ENCODE measurements at places on chromosomes 1 and 21.

GRCh38 chr1:106954661-106955229 is 101.7 kb upstream of the PRMT6 start:
- no peak for DNase-seq

- no peak for DNase-seq
Measured at GRCh38 chr1:41920658-41921057, 1.9 kb upstream of the HIVEP3 start.

GRCh38 chr1:82598812-82599211 is 798.1 kb downstream of the ADGRL2 start:
- DNase-seq = no peak

DNA sequence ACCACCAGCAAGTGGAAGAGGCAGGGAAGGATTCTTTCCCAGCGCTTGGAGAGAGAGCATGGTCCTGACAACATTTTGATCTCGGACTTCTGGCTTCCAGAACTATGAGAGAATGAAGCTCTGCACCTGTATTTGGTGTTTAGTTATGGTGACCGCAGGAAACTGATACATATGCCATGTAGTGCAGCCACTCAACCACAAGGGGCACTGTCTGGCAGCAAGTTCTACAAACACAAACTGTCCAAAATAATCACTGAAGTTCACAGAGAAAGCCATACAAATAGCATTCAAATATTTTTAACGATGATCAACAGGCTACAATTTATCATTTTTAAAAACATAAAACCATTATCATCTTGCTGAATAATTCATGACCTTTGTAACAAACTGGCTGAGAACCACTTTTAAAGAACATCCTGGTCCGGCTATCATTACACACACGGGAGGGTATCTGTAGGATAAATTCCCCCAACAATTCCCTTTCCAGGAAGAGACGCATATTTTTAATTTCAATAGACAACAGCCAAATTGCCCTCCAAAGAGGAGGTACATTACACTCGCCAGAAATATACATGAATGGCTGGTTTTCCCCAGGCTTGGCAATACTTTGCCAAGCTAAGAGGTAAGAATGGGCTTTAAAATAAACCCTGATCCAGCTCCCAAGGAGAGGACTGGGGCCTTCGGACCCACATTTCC is 9.2 kb upstream of the CBR3 start:
- DNase-seq = peak; percentile 46

- DNase-seq = no peak
Measured at GRCh38 chr1:197116156-197116555, 30.3 kb downstream of the ASPM start.

- no peak for DNase-seq
Measured at GRCh38 chr1:202811296-202812175, 782 bp downstream of the PCAT6 start.

GRCh38 chr1:235054936-235055335 is 73.7 kb downstream of the TOMM20 start:
- no peak for DNase-seq

GRCh38 chr1:205448540-205449253 is 7.1 kb downstream of the BLACAT1 start:
- no peak for DNase-seq

DNA sequence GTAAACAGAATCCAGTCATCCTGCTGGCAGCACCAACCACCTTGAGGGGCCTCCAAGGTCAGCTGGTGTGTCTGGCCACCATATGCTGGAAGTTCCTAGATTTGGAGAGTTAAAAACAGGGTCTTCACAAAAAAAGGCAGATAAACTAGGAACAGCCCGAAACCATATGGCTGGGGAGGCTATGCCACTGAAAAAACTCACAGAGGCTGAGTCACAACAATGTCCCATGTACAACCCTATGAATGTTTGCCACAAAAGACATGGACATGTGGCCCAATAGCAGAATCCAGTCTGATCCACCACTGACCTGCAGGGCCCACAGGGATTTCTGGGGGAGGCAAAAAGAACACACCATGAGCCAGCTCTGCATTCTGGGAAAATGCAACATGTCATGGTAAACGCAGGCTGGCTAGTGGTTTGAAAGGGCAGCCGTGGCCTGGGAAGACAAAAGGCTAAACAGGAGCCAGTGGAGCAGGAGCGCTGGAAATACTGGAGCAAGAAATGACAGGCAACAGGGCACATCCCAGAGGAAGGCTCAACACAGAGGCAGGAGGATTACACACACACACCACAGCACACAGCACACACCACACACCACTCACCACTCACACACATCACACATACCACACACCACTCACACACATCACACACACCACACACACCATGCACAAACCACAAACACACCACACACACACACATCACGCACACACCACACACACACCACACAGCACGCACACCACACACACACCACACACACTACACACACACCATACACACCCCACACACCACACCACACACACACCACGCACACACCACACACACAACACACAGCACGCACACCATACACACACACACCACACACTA is 55.4 kb downstream of the HSF2BP start:
- DNase-seq = no peak

DNA sequence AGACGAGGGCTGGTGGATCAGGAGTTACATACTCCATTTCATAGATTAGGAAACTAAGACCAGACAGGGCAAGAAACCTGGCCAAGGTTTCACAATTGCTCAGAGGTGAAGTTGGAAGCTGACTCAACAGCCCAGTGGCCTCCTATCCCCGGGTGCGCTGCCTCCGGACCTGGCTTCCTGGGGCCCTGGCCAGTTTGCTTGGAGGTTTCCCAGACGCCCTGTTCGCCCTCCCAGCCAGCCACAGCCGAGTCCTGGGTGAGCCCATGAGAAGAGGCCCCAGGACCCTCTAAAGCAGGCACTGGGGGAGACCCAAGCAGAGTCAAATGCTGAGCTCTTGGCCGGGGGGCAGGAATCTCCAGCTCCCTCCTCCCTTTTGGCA is 180.1 kb downstream of the ZBTB18 start:
- no peak for DNase-seq

GRCh38 chr1:230975636-230976035 is 3.0 kb downstream of the TTC13 start:
- no peak for DNase-seq

DNA sequence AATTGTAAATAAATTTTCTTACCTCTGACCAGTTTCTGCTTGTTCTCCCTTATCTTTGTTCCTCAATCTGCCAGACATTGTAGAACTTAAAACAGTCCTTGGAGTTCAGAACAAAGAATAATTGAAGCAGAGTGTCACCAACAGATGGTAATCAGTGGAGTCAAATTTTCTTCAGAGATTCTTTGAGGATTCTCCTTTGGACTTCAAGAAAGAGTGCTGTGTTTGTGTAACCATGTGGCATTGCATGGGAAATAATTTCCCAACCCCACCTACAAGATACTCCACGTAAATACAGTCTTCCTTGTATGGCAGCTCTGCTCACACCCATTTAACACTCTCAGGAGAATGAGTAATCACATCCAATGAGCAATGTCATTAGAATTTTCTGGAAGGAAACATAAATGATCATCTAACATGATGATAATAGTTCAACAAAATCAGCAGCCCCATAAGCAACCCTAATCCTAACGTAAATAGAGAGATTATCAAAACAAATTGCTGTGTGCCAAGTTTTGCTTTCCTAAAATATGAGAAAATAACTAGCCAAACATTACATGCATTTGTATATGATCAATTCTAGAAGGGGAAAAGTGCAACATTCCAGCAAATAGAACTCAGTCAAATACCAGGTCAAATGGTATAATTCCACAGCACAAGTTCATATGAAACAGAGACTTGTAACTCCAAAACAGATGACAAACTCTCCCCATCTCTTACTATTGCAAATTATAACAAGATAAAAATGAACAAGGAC is 6.9 kb upstream of the DENND1B start:
- no peak for DNase-seq

DNA sequence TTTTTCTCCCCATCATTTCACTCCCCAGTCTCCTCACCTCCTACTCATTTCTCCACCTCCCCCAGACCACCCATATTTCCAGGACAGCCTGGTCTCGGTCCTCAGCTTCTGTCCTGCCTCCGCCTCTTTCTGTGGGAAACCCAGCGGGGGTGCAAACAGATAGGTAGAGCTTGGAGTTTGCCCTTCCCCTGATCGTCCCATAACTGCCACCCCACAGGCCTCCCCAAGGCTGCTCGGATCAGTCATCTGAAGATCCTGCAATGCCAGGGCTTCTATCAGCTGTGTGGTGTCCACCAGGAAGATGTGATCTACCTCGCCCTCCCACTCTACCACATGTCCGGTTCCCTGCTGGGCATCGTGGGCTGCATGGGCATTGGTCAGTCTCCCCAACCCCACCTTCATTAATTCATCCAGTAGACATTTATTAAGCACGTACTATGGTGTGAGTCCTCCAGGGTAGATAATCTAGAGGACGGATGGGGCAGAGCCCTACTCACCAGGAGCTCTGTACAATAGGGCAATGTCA is 1.7 kb downstream of the SLC27A3 start:
- no peak for DNase-seq

- no peak for DNase-seq
Measured at GRCh38 chr21:39097335-39097861, 85.9 kb downstream of the PSMG1 start.

DNA sequence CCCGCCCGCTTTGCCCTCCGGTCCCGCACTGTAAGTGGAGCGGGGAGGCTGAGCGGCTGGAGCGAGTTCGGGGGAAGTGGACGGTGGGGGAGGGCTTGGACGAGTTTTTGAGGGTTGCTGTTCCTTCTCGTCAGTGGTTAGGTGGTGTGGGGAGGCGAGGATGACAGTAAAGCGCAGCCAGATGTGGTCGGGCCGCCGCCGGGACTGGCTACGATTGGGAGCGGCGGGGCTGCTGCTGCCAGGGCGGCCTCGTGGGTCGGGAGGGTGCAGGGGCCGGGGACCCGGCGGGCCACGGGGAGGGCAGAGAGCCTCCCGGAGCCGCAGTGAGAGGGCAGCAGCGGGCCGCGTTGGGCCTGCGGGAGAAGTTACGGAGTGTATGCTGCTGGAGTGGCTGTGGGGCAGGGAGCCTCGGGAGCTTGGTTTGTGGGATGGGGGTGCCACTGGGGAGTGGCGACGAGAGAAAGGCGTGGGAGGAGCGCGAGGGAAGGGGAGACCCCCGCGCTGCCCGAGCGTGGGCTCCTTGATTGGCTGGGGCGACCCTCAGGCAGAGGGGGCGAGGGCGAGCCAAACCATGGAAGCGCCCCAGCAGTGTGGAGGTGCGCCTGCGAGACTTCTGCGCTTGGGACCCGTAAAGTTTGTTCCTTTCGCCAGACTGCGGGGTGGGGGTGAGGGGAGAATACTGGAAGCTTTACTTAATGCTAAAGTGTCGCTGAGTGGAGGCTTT is 2.1 kb downstream of the ADGRL2 start:
- DNase-seq = no peak

DNA sequence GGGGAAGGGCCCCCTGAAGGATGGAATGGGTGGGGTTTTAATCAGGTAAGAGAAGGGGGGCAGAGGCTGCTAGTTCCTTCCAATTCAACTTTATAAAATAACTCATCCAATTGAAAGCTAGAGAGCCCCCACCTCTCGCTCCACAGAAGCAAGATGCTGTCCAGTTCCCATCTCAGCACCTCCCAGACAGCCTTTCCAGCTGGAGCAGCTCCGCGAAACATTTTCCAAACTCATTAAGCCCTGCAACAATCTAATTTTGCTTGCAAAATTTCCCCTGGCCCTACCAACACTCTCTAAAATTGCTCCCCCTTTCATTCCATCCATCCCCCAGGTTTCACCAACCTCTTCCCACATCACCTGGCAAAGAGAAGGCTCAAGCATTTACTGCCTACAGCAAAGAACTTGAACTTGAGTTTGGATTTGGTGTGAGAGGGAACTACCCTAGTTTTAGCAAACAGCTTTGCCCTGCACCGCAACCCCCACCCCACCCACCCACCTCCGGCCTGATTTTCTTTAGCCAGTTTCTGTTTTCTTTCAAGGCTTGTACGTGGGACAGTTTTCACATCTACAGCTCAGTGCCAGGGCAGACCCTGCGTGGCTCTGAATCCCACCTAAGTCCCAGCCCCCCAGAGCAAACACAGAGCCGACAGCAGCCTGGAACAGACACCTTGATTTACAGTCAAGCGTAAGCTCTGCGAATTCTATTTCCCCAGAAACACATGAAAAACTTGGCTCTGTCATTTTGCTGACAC is 46.7 kb downstream of the SYF2 start:
- no peak for DNase-seq

DNA sequence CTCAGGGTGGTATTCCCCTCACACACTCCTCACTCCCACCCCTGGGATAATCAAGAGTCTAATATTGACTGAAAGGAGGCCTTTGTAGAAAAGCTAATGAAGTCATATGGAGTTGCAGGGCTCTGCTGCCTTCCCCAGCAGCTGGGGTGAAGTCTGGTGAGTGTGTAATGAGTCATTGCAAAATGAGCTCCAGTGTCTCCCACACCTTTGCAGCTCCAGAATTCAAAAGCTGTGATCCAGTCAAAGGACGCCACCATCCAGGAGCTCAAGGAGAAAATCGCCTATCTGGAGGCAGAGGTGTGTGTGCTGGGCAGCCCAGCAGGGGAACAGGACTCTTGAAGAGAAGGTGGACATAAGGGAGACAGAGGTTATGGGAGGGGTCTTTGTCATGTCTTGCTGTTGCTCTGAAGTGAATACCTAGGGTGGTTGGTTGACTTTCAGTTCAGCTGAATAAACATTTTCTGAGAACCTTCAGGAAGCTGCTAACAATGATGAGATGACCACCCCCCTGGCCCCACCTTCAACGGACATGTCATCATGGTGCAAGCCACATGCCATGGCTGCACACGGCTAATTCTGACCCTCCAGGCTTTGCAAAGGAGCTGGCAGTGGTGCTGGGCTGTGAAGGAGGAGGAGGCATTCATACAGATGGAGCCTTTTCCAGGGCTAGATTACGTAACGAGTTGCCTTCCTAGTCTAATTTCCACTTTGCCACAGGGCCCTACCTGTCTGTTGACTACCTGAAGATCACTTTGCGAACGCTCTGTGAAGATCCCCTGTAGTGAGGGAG is 32.2 kb upstream of the SNX27 start:
- DNase-seq = no peak

DNA sequence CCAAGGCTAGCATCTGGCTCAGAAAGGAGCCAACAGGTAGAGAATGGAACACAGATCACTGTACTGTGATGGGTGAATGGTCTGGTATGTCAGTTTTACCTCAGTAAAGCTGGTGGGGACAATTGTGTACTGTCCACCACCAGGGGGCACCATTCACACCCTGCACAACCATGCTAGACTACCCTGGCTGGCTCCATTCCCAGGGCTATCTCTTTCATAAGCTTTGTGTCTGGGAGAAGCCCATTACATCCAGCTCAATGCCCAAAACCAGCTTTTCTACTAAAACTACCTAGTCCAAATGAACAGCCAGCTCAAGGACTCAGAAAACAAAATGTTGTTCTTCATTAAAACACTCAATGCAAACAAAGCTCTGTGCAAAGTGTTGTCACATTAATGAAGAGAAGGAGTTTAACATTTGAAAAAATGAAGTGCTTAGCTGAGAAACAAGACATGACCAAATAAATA is 62.0 kb upstream of the RASAL2 start:
- no peak for DNase-seq

- DNase-seq = no peak
Measured at GRCh38 chr1:111214884-111215283, 12.6 kb upstream of the CHI3L2 start.

Measured in CD4-positive, alpha-beta memory T cell (primary cell).